ENCODE measurements at places on chromosomes 12 and 14. TPM values are rescaled to one million over a fixed set of nuclear protein-coding genes. Genes with fewer than 3 reads are reported as not detected.

DNA sequence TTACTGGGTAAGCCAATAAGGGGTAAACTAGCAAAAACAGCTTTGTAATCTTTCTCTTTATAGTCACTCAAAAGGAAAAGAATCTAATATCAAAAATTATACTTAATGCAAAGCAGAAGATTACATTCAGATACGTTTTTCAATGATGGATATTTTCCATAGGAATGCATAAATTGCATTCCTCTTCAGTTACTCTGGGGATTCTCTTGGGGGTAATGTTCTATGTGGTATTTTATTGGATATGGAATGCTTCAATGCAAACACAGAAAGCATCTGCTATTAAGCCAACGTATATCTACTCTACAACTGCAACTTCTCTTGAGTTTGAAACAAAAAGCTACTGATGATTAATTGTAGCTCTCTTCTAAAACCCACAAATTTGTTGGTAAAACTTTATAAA is 106.0 kb downstream of the SLC41A2 start:
- DNase-seq, result no peak

- DNase-seq, result no peak
Measured at GRCh38 chr14:50516091-50516490, 16.3 kb downstream of the MAP4K5 start.

DNA sequence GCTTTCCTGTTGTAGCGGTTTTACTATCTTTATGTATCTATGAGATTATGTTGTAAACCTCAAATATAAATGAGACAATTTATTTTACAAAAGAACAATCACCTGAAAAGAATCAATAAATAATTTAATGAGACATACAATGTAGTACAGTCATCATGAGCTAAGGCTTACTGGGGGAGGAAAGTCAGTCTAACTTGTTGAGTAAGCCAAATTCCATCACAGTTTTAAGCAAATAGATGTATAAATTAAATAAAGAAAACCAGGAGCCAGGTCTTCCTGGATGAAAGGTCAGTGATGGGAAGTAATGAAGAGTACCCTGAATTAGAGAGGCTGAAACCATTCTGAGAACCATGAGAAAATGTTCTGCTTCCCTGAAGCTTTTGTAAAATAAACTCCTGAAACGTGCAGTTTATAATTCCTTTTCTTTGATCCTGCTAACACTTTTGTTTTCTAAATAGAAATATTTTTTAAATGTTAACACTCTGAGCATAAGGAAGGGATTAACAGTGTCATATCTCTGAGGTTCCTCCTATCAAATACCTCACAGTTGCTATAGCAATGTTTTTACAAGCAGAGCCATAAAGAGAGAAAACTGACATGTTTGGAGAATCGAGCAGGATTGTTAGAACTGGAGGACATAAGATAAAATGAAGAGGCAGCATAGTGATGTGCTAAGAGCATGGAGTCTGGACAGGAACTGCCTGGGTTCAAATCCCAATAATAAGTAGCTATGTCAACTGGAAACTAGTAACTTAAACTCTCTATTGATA is 444.9 kb upstream of the FOXG1 start:
- no peak for DNase-seq

DNA sequence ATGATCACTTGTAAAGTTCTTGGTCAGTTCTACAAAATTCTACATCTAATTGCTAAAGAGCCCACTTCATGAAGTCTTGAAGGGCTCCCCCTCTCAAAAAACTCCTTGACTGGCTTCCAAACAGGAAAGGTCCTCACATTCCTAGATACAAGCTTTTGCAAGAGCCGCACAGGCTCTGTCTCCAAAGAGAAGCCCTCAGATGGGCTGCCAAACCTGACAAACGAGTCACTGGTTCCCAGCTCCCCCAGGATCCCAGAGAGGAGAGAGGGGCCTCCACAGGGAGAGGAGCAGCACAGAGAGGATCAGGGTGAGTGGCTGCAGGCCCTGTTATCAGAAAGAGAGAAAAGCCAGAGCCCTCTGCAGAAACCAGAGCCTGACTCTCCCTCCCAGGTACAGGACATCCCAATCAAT is 5.8 kb downstream of the NID2 start:
- peak; percentile 43 for DNase-seq

GRCh38 chr12:55717011-55718007 is 1.5 kb downstream of the BLOC1S1 start:
- no peak for DNase-seq

GRCh38 chr14:39267608-39268005 is 33.9 kb downstream of the MIA2 start:
- no peak for DNase-seq

GRCh38 chr12:55724226-55724939 is 4.2 kb downstream of the RDH5 start:
- DNase-seq, result peak; percentile 74

- no peak for DNase-seq
Measured at GRCh38 chr12:72448089-72448488, 175.9 kb downstream of the TRHDE start.

DNA sequence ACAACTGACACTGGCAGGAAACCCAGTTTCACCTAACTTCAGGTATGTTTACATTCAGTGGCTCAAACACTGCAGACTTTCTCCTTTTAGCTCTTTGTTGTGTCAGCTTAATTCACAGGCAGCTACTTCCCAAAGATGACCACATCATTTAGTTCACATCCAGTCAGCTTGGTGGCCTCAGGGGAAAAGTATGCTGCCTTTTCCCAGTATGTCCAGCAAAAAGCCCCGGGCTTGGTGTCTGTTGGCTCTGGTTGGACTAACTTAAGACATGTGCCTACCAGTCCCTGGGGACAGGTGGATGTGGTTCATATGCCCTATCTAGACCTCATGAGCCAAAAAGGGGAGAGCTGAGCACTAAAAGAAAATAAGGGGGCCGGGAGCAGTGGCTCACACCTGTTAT is 56.4 kb downstream of the GOLGA5 start:
- DNase-seq, result no peak

DNA sequence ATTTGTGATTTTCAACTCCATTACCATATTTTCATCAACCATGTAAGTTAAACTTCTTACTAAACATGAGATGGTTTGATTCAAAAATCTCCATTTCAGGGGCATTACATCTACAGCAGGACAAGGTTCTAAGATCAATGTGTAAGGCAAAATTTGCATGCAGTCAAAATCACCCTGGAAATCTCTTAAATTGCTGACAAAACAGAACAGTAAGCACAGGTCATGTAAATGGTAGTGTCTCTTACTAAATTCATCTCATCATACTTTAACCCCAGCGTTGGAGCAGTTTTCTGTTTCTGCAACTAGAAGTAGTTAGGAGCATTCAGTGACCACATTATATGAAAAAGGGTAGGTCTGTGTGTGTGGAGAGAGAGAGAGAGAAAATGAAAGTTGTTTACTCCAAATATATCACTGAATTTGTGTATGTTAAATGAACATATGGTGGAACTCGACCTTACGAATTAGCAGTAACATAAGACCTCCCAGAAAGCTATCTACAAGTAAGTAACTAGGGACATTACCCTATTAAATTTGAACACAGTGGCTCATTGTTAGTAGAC is 227.5 kb downstream of the SSPN start:
- DNase-seq, result no peak

- DNase-seq, result no peak
Measured at GRCh38 chr12:110266980-110267620, 13.9 kb upstream of the ATP2A2 start.

DNA sequence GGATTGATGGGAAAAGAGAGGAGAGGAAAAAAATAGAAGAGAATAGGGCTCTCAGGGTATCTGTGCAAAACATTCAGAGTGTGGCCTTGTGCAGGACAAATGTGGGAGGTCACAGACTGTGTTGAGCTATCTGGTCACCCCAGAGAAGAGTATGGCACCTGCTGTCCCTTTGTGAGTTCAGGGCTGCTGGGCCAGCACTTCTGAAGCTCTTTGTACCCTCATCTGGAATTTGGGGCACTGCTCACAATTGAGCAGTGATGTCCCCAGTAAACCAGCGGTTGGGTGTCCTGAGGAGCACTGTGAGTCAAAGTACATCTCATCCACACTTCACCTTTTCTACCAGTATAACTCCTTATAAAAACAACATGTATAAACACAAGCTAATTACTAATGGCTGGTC is 2.6 kb upstream of the KRT81 start:
- DNase-seq, result no peak

DNA sequence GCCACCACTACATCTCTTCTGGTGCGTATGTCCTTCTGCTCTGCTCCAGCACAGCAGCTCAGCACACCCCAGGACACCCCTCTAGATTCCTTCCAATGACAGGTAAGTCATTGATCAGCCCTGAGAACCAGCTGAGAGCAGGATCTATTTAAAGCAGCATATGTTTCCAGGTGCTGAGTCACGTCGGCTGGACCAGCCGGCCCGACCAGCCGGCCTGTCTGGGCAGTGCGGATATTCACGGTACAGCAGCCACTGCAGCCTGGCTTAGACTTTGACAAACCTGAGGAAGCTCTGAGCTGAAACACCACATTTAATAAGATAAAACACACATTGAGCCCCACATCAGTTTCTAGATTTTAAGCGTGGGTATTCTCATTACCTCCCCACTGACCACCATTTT is 31.8 kb upstream of the RPH3A start:
- no peak for DNase-seq

DNA sequence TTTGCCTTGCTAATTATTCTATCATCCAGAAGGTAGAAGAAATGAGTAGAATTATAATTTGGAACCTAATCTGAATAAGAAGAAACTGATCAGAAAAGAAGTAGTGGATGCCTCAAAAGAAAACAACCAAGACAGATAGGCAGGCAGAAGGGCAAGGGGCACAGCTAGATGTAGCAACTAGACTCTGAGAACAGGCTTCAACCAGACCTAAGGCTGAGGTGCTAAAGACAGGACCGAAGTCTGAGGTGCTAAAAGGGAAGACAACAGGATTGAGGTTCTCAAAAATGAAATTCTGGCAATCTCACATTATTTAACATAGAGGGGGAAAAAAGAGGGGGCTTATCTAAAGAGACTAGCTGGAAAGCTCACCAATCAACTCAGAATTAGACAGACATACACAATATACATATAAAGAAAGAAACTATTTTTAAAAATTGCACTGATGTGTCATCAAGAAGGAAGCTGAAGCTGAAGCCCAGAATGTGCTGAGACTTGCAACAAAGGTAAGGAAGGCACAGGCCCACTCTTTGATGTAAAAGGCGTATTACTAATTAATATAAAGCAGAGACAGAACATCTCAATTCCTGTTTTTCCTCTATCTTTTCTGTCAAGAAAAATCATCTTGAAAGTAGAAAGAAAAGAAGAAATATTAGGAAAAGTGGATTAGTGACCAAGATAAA is 43.8 kb upstream of the CSRNP2 start:
- no peak for DNase-seq

The CPNE6 gene
- total RNA-seq, result not detected

The HSPB8 gene
- 512 TPM for total RNA-seq

The CD69 gene
- total RNA-seq, result 0.25 TPM

The KLRB1 gene
- 0.19 TPM for total RNA-seq

The NAP1L1 gene
- total RNA-seq, result 256 TPM

The MMP19 gene
- 2.2 TPM for total RNA-seq

The C12orf56 gene
- total RNA-seq, result not detected

The CCNK gene
- total RNA-seq, result 32.2 TPM

All from left ventricle myocardium inferior (tissue), 1 donor.